ENCODE measurements at places on chromosomes 6 and 20. TPM values are rescaled to one million over a fixed set of nuclear protein-coding genes. Genes with fewer than 3 reads are reported as not detected.

- DNase-seq = no peak
Observed at GRCh38 chr6:240151-240550, 52.1 kb upstream of the DUSP22 start.

MROH8 gene
- total RNA-seq = 2.2 TPM

DNA sequence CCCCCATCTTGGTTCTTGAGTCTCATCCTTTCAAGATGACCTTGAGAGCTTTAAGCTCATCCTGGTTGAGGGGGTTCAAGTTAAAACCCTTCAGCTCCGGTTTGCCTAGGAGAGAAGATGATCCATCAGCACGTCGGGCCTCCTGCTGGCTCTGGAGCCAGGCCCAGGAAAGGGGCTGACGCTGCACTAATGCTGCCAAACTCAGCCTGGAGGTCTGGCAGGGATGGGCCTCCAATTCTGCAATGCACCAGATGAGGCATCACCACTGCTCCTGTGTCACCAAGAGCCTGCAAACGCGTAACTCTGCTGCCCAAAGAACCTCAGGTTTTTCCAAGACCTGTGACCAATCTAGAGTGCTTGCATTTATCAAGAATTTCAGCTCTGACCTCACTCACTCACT, 6.1 kb downstream of the PDRG1 start:
- no peak for DNase-seq

PNLDC1 gene
- total RNA-seq = 0.25 TPM

PCNA gene
- 415 TPM for total RNA-seq

CDSN gene
- not detected for total RNA-seq

PROCR gene
- total RNA-seq = 0.95 TPM

CST4 gene
- total RNA-seq = not detected

GRCh38 chr6:34095136-34095505, 50.8 kb downstream of the GRM4 start:
- DNase-seq = no peak

- no peak for DNase-seq
Observed at GRCh38 chr6:90294008-90294511, 2.6 kb downstream of the BACH2 start.

DNA sequence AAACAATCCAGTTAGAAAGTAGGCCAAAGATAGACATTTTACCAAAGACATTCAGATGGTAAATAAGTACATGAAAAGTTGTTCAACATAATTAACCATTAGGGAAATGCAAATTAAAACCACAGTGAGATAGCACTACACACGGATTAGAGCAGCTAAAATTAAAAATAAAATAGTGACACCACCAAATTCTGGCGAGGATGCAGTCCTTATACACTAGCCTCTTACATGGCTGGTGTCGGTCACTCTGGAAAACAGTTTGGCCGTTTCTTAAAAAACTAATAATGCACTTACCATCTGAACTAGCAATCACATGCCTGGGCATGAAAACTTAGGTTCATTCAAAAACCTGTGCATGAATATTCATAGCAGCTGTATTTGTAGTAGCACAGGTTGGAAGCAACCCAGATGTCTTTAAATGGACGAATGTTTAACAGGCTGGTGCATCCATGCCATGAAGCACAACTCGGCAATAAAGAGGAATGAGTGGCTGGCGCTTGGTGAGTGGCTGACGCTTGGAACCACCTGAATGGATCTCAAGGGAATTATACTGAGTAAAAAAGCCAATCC, 77.0 kb downstream of the FAM120B start:
- DNase-seq = no peak

GRCh38 chr6:169189686-169190085, 64.0 kb downstream of the THBS2 start:
- DNase-seq = no peak

TREM2 gene
- total RNA-seq = not detected

SH3BGRL2 gene
- total RNA-seq = 0.35 TPM

DNA sequence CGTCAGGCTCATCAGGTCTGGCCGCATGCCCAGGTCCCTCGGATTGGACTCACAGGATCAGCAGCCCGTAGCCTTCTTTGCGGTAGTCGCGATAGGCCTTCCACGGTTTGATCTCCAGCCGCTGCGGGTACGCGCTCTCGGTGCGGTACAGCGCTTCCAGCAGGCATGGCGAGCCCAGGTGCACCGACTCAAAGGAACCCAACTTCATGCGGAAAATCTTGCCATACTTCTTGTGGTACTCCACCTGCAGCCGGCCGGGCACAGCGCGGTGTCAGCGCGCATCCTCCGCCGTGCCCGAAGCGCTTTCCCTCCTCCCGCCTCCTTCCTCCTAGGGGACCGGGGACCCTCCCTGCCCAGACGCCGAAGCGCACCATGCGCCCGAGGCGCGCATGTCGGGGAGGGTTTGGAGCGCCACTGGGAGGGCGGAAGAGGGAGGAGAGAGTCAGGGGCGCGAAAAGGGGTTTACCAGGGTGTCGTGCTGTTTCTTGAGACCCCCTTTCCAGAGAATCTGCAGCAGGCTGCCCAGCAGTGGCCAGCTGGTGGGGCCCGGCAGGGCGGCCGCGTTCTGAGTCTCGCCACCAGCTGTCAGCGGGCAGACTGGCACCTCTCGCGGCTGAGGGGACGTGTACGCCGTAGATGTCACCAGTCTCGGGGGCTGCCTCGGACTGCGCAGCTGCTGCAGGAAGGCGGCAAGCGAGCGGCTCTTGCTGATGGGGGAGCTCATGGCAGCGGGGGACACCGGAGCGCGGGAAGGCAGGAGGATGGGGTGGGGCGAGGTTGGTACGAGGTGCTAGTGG, 732 bp downstream of the CYP24A1 start:
- no peak for DNase-seq

Data from activated CD4-positive, alpha-beta memory T cell treated with anti-CD3 and anti-CD28 coated beads, Interleukin-2, amount 10 ng/mL, durations not matched to agents 7 days and 5 days (primary cell).